ENCODE measurements at places on chromosomes 11 and 22.

DNA sequence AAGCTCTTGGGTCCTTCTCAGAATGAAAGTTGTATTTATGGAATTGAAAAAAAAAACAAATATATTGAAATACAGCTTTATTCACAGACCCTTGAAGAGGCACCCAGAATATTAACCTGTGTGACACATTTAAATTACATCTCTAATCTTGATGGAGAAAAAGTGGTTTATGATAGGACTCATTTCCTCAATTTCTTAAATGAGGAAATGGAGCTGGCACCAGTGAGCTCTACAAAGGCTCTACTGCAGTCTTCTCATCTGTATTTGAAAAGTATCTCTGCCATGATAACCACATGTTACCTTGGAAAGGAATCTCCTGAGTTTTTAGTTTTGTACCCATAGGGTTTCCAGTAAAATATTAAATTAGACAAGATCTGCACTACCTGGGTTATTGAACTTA is 186.5 kb downstream of the HIPK3 start:
- no peak for DNase-seq

GRCh38 chr11:43404836-43405479 is 46.2 kb downstream of the TTC17 start:
- DNase-seq: no peak

GRCh38 chr22:35204807-35205775 is 52.2 kb upstream of the HMGXB4 start:
- no peak for DNase-seq

GRCh38 chr22:46749682-46750529 is 11.9 kb upstream of the CERK start:
- peak; percentile 84 for DNase-seq

GRCh38 chr11:120096369-120097191 is 41.3 kb downstream of the TRIM29 start:
- DNase-seq: no peak

- DNase-seq: peak; percentile 34
These were observed 49.5 kb downstream of the LGR4 start for GRCh38 chr11:27423125-27423524.

All from suppressor macrophage treated with lipopolysaccharide for 1 hour (primary cell).